ENCODE measurements at places on chromosomes 7 and 10.
A peak's percentile ranks its signal among the peaks of the same experiment; 100 is the strongest.

GRCh38 chr7:27143023-27143949, at the start of gene HOXA5:
Gene HOXA5, minus strand, starts transcription at chr7:27143681. Its CDS starts 74 bp downstream, at chr7:27143607.
- no peak for DNase-seq

DNA sequence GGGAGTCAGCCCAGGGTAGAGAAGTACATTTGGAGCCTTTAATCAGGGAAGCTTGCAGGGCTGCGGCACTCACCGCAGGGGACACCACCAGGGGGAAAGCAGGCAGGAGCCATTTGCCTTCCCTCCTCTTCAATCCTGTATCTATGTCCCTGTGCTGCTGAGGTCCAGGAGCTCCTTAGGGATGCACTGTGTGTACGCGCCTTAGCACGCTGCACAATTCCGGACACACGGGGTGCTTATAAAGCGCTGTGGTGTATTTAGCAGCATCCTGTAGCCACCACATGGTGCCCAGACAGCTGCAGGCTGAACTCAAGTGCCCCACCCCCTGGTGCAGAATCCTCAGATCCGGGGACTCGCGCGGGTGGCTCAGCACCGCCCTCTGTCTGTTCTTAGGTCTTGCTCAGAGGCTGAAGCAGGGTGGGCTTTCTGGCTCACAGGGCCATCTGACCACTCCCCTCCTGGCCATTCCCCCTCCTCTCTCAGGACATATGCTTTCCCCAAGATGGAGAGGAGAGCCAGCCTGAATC, 421.4 kb downstream of the SDK1 start:
- DNase-seq, result no peak

GRCh38 chr10:103910442-103911012, 7.5 kb downstream of the STN1 start:
- DNase-seq, result no peak

GRCh38 chr10:46091080-46091827, 45.2 kb upstream of the MSMB start:
- DNase-seq, result no peak

GRCh38 chr7:101233907-101234547, 3.6 kb downstream of the CLDN15 start:
- no peak for DNase-seq

DNA sequence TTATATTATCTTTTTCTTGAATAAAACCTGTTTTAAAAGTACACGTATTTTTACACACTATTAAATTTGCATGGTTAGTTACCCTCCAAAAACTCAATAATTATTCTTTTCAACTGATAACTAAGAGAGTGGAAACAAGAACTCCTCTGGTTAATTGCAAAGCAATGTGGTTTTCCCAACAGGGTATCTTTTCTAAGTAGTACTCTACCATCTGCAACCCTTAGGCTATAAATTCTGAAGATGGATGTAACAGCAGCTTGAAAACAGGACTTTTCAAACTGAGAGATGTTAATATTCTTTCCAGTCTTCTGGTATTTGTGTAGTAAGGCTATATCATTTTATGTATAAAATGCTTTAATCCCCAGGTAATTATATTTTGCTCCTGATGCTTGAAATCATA, 916.1 kb upstream of the POT1 start:
- DNase-seq, result no peak

GRCh38 chr7:77802557-77803405, 4.2 kb downstream of the PHTF2 start:
- DNase-seq, result no peak

DNA sequence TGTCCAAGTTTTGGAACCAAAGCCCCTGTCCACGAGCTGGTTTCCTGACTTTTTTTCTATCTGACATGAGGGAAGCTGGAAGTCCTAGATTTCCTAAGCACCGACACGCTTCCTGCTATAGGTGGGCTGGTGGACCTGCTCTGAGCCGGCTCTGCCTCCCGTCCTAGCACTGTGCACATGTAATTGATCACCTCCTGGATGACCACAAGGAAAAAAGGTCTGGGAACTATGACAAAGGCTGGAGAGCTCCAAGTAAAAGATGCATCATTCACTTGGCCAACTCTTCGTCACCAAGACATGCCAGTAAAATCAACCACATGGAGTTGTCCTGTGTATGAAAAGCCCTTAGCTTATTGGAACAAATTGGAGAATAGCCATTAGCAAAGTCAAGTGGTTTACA, 104.8 kb downstream of the ITIH5 start:
- no peak for DNase-seq

- no peak for DNase-seq
These were observed 94.6 kb upstream of the FAM180A start for GRCh38 chr7:135843214-135843613.

GRCh38 chr10:7795605-7796004, 7.6 kb downstream of the ATP5F1C start:
- DNase-seq, result no peak

DNA sequence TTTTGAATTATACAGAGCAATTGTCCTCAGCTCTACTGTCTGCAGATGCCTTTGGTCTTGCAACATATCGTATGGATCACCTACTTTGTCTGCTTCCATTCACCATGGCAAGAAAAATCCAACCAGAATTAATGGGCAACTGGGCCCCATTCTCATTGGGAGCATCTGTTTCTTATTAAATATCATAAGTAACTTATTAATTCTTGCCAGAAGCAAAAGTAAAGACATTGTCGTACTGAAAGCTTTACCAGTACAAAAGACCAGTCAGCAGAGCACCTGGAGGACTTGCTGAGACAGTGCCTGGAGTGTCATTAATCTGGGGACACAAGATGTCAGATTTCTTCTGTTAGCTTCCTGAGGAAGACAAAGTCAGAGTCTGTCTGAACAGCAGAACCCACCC, 404.5 kb downstream of the INHBA start:
- no peak for DNase-seq

- no peak for DNase-seq
These were observed 404.7 kb downstream of the NEBL start for GRCh38 chr10:20492447-20492846.

DNA sequence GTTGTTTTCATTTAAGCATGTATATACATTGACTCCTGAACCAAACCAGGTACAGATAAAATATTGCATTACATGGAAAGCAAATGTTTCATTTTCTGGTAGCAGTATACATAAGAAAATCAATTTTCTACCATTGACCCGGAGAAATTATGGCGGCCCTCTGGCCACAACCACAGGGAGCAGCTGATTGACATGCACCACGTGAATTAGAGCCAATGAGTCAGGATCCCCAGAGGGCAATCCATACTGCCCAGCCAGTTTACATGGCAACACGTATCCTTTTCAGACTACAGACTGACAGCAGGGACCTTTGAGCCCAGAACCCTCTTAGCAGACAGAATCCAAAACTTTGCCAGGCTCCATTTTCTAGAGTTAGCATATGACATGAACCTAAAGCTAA, 272.2 kb upstream of the NEBL start:
- no peak for DNase-seq

GRCh38 chr7:76317782-76318487, 15.5 kb downstream of the HSPB1 start:
- peak; percentile 88 for DNase-seq

DNA sequence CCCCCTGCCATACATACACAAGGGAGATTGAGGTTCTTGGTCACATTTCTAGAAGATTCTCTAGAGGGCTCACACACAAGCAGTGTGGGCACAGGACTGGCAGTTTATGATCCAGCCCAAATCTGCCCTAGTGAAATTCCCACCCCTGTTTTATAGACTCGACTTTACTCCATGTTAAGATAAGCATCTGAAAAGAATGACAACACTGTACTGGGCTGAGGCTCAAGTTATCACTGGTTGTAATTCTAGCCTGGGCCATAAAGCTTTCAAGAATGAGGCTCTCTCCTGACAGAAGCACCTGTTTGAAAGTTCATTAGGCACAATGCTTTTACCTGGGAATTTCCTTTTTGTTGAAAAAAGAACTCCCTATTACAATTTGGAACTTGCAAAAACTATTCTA, 195.6 kb upstream of the GLI3 start:
- DNase-seq, result no peak

DNA sequence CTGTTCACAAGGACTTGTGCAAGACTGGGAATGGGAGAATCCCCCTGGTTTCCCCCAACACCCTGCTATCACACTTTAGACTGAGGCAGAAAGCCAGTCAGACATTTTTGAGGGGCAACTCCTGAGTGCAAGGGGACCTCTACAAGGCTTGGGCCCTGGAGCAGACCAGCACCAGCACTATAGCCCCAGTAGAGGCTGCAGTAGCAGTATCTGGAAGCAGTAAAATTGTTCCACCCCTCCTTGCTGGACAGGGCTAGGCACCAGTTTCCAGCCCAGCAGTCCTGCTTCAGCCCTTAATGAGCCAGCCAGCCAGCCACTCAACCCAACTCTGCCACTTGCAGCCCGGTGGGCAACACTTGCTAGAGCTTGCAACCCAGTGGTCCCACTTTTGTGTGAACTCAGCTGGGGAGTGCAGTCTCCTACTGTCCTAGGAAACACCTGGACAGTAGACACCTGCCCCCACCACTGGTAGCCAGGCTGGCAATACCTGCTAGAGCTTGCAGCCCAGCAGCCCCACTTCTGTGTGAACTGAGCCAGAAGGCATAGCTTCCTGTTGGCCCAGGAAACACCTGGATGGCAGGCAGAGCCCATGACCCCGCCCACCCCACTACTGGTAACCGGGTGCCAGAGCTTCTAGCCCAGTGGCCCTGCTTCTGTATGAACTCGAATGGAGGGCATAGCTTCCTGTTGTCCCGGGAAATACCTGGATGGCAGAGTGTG, 65.0 kb downstream of the FBXL13 start:
- no peak for DNase-seq

- DNase-seq, result no peak
These were observed 278.0 kb downstream of the TNS3 start for GRCh38 chr7:47303695-47304453.

DNA sequence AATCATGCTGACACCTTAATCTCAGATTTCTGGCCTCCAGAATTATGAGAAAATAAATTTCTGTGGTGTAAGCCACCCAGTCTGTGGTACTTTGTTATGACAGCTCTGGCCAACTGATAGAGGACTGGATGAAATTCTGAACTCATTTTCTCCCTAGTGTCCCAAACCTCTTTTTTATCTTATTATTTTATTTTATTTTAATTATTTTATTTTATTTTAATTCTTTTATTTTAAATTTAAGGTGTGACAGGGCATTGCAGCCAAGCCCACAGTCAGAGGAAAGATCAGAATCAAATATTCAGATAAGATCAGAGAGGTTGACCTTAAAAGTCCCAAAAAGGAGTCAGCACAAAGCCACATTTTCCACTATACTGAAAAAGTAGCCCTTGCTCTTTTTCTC, 228.1 kb downstream of the TFEC start:
- DNase-seq, result no peak

DNA sequence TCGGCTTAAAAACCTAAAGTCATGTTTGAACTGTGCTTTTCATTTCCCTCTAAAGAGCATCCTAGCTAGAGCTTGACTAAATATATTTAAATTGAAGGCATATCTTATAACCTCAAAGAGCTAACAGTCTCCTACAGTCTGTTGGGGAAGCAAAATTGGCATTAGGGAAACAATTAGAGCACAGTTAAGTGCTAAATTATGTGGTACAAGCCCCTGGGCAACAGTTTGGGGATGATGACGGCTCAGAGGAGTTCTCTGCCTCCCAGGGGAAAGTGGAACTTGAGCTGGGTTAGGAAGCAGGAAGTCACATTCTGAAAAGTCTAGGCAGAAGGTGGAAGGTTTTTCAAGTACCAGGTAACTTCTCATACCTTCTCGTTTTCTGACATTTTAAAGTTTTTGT, 18.6 kb upstream of the GOT1 start:
- DNase-seq, result no peak

DNA sequence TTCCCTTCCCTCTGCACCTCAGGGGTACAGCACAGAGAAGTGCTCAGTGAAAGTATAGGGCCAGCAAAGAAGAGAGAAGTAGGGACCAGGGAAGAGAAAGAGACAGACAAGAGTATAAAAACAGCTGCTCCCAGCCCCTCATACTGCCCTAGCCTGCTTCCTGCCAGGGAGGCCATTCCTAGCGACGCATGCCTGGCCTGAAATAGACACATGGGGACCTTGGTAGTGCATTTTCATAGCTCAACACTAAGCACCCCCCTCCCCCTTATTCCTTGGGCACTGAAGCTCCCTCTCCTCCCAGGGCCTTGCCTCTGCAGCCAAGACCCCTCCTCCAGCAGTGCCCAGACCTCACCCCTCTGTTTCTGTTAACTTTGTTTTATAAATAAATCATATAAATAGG, 64.7 kb downstream of the ZMIZ1 start:
- DNase-seq, result no peak

- DNase-seq, result no peak
These were observed 127.1 kb downstream of the CDK14 start for GRCh38 chr7:90723233-90723632.

DNA sequence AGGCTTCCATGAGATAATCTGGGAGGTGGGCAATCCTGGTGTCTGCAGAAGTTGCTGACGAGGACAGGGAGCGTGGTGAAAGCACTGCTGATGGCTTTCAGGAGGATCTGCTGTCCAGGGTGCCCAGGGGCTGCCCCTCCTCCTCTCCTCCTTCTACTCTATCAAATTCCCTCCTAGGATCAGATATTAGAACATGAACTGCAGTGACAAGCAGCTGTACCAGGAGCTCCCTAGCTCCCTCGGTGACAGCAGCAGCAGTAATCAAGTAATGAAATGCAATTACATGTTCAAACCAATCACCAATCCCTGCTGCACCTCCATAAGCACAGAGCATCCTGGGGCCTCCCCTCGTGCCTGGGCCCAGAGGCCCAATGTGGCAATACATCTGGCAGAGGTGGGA, 46.9 kb downstream of the GRID1 start:
- no peak for DNase-seq

DNA sequence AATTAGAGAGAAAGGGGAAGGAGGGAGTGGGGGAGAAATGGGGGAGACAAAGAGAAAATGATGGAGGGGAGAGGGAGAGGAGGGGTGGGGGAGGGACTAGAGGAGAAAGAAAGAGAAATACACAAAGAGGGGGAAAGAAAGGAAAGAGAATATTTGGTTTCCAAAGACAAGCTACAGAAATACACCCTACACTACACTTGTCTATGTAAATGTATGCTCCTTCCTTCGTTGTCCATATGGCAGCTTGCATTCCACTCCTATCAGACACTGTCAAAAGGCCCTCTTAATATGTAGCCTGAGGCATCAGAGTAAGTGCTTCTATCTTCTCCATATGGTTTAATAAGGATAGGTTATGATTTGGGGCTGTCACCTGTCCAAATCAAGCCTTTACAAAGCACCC, 92.8 kb upstream of the FEZF1 start:
- no peak for DNase-seq

DNA sequence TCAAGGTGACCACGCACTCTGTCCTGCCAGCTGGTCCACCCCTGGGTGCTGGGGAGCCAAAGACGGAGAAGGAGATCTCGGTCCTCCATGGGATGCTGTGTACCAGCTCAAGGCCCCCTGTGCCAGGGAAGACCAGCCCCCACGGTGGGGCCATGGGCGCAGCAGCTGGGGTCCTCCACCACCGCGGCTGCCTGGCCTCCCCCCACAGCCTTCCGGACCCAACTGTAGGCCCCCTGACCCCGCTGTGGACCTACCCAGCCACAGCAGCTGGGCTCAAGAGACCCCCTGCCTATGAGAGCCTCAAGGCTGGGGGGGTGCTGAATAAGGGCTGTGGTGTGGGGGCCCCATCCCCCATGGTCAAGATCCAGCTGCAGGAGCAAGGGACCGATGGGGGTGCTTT, 5.4 kb downstream of the NYAP1 start:
- no peak for DNase-seq

Data from cerebellar nuclear complex (tissue), 1 donor.